Activated CD4-positive, alpha-beta memory T cell treated with anti-CD3 and anti-CD28 coated beads, Interleukin-2, amount 10 ng/mL, durations not matched to agents 7 days and 5 days (primary cell): ENCODE measurements at places on chromosomes 13 and 19.

DNA sequence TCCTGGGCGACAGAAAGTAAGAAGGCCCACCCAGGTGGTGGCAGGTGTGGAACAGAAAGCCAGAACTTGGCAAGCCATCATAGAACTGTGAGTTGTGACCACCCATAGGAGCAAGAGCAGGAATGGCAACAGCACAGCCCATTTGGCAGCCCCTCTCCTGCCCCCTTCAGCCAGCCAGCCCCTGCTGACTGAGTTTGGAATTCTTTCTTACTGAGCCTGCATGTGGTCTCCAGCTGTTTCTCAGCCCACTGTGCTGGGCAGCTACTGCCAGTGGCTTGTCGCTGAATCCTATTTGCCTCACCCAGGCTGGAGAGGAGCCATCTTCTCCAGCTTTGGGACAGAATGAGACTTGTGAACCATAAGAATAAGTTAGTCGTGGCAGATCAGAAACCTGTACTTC lies 28.3 kb downstream of the CNMD start:
- DNase-seq: no peak

GRCh38 chr19:18450021-18450930 lies 12.3 kb upstream of the ISYNA1 start:
- DNase-seq: no peak

- no peak for DNase-seq
These were observed 311.3 kb downstream of the KLF12 start for GRCh38 chr13:73822668-73823592.

DNA sequence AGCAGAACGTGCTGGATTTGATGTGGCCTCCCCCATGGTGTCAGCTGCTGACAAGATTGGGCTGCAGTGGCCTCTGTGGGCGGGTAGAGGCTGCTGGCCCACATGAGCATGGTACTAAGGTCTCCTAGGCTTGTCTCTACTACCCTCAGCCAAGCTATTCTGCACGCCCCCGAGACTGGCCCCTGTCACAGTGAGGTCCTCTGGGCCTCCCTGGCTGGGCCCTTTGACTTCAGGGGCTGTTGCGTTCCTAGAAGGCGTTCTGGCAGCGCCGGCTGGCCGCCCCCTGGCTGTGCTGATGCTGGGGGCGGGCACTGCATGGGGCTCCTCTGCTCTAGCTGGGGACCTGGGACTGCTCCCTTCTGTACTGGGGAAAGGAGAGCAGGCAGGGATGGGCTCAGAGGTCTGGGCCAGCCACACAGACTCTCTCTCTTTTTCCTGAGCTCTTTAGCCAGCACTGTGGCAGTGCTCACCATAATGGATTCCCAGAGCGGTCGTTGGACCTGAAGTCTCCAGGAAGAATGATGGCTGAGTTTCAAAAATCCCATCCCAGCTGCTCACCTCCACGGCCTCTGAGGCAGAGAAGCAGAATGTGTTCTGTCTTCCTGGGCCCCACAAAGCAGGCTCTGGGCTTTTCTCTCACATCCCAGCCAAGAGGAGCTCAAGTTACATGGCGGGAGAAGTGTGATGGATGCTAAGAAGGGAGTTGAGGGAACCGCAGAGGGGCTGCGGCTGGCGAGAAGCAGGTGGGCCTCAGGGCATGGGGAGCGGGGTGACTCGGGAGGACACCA lies 32.3 kb downstream of the TSSK6 start:
- no peak for DNase-seq

DNA sequence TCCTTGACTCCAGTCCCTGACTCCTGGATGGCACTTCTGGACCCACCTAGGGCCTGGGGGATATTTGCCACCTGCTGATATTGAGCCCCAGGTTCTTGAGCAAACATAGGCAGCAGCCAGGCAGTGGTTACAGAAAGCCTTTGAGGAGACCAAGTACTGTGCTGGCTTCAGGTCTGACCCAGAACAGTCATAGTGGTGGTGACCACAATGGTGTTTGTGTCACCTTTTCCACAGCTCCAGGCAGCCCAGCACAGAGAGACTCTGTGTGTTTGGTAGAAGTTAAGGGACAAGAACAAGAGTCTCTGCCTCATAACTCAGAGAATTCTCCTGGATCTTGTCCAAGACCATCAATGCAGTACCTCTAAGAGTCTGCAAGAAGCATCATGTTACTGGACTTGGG lies 14.6 kb upstream of the CLC start:
- DNase-seq: no peak

DNA sequence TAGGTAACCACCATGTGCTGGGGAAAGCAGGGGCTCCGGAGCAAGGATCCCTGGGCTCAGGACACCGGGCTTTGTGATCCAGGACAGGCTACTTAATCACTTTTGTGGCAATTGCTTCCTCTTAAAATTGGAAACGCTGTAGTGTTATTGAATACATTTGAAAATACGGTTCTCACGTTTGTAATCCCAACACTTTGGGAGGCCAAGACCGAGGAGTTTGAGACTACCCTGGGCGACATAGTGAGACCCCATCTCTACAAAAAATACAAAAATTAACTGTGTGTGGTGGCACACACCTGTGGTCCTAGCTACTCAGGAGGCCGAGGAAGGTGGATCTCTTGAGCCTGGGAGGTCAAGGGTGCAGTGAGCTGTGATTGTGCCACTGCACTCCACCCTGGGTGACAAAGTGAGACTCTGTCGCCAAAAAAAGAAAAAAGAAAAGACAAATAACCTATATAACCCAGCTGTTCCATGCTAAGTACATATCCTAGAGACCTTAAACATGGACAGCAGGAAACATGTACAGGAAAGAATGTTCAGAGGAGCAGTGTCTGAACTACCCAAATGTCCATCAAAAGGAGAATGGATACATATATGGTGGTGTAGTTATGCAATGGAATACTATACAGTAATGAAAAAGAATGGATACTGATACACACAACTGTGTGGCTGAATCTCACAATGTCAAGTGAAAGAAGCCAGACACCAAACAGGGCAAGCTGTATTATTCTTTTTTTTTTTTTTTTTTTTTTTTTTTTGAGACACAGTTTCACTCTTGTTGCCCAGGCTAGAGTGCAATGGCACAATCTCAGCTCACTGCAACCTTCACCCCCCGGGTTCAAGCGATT lies 622 bp upstream of the PRODH2 start:
- DNase-seq: no peak

DNA sequence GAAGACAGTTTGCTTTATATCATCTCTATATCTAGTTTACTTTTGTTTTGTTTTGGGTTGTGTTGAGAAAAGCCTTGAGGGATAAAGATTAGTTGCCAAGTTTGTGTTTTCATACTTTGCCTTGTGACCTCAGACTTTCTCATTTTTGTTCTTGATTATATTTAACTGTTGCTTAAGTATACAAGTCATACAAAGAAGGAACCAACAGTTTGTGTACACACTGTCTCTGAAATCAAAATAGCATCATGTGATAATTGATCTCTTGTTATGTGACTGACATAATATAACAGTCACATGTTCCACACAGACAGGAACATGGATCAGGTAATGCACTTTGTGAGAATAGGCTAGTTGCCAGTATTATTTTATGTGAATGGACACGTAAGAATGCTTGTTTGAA lies 70.8 kb downstream of the SHISA2 start:
- DNase-seq: no peak

- DNase-seq: peak; percentile 40
These were observed 14.7 kb downstream of the CILP2 start for GRCh38 chr19:19552798-19553197.

- DNase-seq: no peak
These were observed 6.2 kb downstream of the RPS19 start for GRCh38 chr19:41866284-41866683.

- no peak for DNase-seq
These were observed 204.4 kb downstream of the MZT1 start for GRCh38 chr13:72523049-72523448.

DNA sequence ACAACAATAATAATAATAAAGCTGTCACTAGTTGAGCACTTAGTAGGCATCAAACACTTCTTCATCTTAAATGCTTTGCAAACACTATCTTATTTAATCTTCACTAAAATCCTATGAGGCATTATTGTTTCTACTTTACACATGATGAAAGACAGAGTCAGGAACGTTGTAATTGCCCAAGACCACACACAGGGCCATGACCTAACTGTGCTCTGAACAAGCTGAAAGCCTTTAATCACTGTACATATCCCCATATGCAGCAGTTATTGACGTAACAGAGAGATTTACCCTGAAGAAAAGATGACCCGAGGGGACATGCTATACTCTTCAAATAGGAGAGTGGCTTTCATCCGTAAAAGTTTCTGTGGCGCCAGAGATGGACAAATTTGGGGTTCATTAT lies 53.0 kb downstream of the SACS start:
- DNase-seq: no peak

- DNase-seq: no peak
These were observed 5.0 kb downstream of the TLE5 start for GRCh38 chr19:3057275-3057714.

DNA sequence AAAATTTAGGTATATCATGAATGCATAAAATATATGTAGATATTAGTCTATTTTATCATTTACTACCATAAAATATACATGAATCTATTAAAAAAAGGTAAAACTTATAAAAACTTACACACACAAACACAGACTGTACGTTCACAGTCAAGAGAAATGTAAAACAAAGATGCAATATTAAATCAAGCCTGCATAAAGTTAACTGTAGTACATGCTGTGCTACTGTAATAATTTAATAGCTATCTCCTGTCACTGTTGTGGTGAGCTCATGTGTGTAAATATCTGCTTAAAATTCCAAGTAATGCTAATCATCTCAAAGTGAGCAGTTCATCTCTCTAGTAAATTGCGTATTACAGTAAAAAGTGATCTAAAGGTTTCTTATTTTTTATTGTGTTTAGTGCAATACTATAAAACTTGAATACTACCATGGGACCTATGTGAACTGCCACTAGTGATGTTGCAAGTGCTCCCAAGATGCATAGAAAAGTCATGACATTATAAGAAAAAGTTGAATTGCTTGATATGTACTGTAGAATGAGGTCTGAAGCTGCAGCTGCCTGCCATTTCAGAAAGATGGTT lies 762 bp upstream of the ZNF233 start:
- DNase-seq: no peak

DNA sequence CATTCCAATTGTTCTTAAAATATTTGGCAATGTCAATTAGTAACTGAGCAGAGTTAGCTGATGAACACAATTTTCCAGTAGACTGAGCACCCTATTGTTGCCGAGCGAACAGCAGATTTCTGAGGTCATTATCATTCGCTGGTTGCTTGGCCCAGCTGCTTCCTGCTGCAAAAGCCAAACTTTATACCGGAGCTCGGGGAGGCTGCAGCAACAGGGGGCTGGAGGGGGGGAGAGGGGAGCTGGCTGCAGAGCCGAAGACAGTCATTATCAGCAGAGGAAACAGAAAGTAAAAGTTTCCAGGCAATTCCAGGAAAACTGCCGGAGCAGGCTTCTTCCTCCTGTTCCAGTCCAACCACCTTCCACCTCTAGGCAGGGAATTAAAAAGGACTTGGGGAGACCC lies 77.9 kb downstream of the ZNF536 start:
- no peak for DNase-seq

GRCh38 chr19:11964496-11964857 lies 363 bp upstream of the ZNF763 start:
- no peak for DNase-seq

- peak; percentile 43 for DNase-seq
These were observed 5.0 kb downstream of the KLK4 start for GRCh38 chr19:50906217-50906616.

DNA sequence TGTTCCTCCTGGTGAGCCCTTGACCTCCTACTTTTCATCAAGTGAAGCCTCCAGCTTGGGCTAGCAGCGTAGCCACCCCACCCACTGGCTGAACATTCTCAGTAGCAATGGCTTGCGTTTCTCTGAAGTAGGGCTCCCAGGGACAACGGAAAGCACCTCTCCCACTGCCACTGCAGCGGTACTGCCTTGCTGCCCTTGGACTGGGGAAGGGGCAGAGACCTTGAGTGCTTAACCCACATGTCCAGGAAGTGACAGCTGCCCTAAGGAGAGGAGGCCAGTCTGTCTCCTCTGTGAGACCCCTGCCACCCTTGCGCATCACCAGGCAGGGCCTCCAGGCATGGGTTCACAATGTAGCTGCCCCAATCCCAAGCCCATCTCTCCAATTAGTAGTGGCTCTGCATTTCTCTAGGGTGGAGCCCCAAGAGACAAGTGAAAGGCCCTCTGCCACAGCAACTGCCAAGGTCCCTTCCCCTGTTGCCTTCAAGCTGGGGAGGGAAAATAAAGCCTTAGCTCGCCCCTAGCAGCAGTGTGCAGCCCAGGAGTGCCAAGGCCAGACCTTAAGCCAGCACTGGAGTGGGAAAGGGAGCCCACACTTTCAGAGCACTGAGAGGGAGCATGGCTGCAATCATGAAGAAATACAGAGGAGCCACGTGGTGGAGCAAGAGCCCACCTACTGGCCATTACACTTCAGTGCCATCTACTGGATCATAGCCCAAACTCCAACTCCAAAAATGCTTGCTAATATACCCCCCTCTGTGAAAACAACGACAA lies 175.9 kb upstream of the TRPC4 start:
- no peak for DNase-seq

GRCh38 chr19:28213470-28214082 lies 999.4 kb downstream of the UQCRFS1 start:
- DNase-seq: no peak

DNA sequence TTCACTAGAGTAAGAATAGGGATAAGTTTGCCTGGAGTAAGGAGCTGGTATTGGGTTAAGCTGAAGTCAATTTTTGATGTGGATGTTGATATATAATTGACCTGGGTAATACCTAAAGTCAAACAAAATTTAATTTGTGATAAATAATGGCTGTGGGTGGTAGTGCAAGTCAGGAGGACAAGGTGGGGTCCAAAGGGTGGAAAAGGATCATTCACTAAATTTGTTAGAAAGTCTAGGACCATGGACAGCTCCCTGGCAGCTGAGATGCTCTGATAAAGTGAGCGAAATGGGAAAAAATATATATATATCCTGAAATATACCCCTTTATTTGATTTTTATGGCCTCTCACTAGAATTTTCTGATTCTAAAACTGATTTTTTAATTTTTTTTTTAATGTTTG lies 463.5 kb downstream of the GPC6 start:
- no peak for DNase-seq

DNA sequence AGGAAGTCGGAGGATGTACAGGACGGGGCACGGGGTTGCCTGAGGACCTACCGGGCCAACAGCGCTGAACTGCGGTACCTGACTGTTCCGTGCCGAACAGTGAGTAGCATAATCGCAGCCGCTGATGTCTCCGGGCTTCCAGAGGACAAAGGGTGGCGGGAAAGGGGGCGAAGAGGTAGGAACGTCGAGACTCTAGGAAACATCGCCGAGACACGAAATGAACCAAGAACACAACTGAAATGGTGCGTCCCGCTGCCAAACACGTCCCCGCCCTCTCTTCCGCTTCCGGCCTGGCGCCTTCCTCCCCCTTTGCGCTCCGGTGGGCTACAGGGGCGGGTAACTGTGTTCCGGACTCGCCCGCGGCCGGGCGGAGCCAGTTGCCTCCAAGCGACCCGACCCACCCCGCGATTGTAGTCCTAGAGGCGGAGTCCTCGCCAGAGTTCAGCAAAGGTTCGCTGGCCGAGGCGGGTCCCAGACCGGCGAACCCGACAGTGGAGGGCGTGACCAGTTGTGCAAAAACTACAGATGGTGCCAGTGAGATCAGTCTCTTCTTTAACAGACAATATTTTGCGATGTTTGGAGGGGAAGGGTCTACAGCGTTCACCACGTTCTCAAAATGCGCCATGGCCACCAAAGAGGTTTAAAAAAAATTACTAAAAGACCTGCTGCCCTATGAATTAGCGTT lies at the start of gene MRPS31:
MRPS31 (minus strand) TSS at position 257 of the 685 bp plus-strand sequence; CDS start at position 203, 54 bp downstream.
- DNase-seq: peak; percentile 97
